ENCODE measurements at places on chromosomes 4 and X.

DNA sequence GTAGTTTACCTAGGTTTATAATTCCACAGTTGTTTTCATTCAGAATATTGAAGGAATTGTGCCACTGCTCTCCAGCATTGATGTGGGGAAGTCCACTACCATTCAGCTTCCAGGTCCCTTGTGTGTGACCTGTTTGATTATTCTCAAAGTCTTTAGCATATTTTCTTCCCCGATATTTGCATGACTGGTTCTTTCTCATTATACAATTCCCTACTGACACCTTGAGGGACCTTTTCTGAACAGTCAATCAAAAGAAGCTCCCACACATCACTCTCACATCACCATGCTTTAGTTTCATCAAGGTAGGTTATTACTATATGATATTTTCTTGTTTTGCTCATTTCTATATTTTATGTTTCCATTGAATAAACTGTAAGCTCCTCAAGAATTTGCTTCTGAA, 44.1 kb downstream of the SLC39A8 start:
- no peak for DNase-seq

DNA sequence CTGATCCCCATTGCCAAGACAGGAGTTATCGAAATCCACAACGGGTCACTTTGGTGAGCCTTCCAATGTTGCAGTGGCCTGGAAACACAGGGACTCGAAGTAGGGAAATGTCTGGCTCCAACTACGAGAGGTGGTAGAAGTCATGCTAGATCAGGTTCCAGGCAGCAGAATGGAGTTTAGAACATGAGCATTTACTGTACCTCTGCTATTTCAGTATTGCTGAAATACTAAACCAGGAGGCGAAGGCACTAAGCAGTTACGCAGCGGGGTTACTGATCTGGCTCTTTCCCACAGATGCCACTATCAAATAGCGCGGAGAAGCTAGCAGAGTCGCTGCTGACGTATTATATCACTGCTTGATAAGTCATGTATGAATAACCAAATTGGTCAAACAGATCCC, 56.3 kb downstream of the PTCHD1 start:
- DNase-seq, result no peak

- DNase-seq, result no peak
Measured at GRCh38 chr4:10013722-10014121, 7.6 kb downstream of the SLC2A9 start.

DNA sequence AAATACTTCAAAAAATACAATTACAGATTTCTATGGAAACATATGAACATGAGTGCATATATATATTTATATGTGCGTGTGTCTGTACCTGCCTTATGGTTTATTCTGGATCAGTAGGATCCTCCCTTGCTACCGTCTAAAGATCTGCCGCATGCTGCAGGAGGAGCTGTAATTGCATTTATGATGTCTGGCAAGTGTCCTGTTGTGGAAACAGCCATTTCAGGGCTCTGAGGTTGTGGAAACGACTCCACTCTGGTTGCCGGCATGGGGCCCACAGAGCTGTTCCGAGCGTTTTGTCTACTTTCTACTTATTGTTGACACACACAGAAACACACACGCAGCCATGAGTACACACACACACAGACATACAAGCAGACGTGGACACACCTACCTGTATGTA, 21.3 kb downstream of the CD99 start:
- DNase-seq, result no peak

GRCh38 chrX:97522307-97522706, 638.6 kb downstream of the RPA4 start:
- no peak for DNase-seq

- no peak for DNase-seq
Measured at GRCh38 chrX:131405497-131405896, 116.4 kb upstream of the IGSF1 start.

- DNase-seq, result no peak
Measured at GRCh38 chr4:108029731-108030130, 40.0 kb downstream of the HADH start.

- DNase-seq, result no peak
Measured at GRCh38 chr4:185468999-185469398, 2.5 kb downstream of the CCDC110 start.

GRCh38 chr4:185068837-185069236, 50.5 kb downstream of the HELT start:
- DNase-seq, result no peak

GRCh38 chr4:9800848-9801247, 19.4 kb downstream of the DRD5 start:
- no peak for DNase-seq

DNA sequence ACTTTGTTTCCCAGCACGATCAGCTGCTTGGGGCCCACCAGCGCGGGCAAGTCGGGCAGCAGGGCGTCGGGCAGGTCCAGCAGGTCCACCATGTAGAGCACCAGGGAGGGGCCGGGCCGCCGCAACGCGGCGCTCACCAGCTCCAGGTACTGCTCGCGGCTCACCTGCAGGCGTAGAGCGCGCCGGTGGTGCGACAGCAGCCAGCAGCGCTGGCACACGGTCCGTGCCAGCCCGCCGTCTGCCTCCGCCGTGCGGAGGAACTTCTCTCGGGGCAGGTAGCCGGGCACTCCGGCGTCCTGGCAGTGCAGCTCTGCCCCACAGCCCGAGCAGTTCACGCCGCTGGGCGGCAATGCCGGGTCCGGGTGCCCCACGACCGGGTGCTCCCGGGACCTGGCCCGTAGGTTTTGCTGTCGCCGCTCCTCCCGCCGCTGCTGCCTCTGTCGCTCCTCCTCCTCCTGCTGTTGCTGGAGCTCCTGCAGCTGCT, 527 bp downstream of the NOA1 start:
- DNase-seq, result no peak

GRCh38 chrX:130172127-130172845, 524 bp downstream of the RAB33A start:
- DNase-seq, result no peak

DNA sequence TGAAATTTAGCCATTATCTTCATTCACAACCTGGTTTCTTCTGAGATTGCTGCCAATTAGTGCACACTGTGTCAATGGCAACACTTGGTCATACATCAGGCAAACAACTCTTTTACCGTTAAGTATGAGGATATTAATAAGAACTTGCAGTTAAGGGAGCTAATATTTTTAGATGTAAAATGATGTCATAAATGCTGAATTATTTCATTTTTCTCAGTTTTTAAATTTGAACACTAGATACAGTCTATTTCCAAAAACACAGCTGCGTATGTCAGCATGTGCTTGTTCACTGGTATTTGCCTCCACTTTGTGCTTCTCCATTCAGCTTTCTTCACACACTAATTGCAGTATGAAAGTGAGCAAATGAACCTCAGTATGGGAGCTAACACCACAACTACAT, 1.6 kb downstream of the KLHL13 start:
- DNase-seq, result no peak

- no peak for DNase-seq
Measured at GRCh38 chr4:8041172-8041571, 101.5 kb upstream of the AFAP1 start.

GRCh38 chr4:9716093-9716492, 65.3 kb upstream of the DRD5 start:
- DNase-seq, result no peak

DNA sequence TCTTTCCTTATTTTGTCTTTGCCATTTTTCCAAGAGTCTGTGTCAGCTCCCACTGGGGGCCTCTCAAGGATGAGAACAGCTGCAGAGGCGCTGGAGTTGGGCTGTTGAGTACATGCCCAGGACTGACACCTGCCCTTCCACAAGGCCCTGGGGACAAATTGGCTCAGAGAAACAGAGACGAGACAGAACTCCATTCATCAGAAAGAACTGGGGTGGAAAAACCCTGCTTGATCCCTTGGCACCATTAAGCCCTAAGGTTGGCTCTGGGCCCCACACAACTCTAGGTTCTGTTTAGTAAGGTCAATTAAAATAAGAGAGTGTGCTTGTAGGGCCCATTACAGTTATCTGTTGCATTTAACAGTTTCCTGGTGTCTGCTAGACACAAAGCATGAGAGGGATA, 63.6 kb downstream of the DCX start:
- no peak for DNase-seq

DNA sequence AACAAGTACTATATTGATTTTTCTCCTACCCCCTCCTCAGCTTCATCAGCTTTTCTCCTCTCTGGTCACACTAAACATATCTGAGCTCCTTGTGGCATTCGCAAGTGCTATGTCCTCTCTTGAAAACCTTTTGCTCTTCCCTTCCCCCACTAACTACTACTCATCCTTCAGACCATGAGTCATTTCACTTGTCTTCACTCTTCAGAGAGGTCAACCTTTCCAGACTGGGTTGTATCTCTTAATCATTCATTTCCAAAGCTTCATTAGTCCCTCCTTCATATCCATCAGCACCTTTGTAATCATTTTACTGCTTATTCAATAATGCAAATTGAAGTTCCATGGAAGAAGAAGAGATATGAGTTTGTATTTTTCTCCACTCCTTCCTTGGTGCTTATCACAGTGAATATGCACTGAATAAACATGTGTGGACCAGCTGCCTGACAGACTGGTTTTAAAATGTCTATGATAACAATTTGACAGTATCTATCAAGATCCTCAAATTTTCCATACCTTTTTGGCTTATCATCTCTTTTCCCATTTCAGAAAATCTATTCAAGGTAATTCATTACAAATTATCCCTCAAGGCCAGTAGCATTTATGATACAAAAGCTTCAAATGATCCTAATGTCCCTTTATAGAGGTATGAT, 28.4 kb downstream of the DDX60L start:
- DNase-seq, result peak; percentile 35

GRCh38 chr4:186725469-186726425, 2.1 kb upstream of the FAT1 start:
- DNase-seq, result no peak

- peak; percentile 42 for DNase-seq
Measured at GRCh38 chr4:71130827-71131603, 137.6 kb downstream of the DCK start.

- DNase-seq, result no peak
Measured at GRCh38 chr4:131603705-131604104, 1545.4 kb upstream of the PCDH10 start.

- no peak for DNase-seq
Measured at GRCh38 chr4:180234730-180235129, 2008.5 kb upstream of the TENM3 start.

DNA sequence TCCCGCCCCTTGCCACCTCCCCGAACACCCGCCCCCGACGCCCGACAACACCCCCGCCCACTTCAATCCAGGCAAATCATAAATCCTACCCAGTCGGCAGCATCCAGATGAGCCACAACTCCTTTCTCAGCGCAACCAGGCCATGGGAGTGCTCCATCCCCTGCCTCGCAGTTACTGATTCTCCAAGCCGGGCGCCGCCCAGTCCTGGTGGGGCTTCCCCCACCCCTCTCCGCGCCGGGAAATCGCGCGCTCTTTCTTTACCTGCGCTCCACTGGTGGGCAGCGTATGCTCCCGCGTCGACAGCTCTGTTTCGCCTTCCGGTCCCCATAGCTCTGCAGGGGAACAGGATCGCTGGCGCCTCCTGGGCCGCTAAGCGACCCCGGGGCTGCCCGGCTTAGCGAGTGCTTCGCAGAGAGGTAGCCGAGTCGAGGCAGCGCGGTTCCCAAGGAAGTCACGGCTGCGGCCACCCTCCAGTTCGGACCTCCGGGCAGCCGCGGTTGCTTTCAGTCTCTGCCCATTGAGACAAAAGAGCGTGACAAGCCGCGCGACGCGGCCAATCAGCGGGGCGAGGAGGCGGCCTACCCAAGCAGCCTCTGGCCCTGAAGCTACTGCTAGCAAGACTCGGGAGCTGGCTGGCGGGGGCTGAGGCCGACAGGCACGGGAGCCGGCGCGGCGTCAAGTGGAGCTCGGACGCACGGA, 43.7 kb upstream of the TMSB15B start:
- DNase-seq, result no peak

GRCh38 chrX:109735202-109735744, 2.2 kb upstream of the ACSL4 start:
- DNase-seq, result no peak

GRCh38 chr4:70303090-70303489, 31.7 kb upstream of the CABS1 start:
- DNase-seq, result no peak

- DNase-seq, result no peak
Measured at GRCh38 chrX:40579900-40580536, 752 bp upstream of the ATP6AP2 start.

DNA sequence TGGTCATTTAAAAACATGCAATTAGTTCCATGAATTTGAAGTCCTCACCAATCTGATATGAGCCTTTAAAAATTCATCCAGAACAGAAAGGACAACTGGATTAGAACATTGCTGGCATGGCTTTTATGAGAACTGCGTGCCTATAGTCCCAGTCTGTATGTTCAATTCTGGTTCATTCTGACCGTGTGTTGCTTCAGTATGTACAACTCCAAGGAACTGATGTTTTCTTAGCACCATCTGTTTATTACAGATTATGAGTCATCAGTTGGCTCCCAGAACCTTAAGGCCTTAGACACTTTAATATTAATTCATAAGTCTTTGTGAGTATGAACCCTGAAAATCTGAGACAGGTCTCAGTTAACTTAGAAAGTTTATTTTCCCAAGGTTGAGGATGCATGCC, 115.0 kb downstream of the CEP44 start:
- DNase-seq, result peak; percentile 22

GRCh38 chr4:168715896-168716295, 219.0 kb downstream of the PALLD start:
- DNase-seq, result no peak

- DNase-seq, result no peak
Measured at GRCh38 chrX:68994135-68994890, 165.5 kb downstream of the EFNB1 start.

GRCh38 chr4:54626113-54626512, 31.6 kb upstream of the KIT start:
- DNase-seq, result no peak

DNA sequence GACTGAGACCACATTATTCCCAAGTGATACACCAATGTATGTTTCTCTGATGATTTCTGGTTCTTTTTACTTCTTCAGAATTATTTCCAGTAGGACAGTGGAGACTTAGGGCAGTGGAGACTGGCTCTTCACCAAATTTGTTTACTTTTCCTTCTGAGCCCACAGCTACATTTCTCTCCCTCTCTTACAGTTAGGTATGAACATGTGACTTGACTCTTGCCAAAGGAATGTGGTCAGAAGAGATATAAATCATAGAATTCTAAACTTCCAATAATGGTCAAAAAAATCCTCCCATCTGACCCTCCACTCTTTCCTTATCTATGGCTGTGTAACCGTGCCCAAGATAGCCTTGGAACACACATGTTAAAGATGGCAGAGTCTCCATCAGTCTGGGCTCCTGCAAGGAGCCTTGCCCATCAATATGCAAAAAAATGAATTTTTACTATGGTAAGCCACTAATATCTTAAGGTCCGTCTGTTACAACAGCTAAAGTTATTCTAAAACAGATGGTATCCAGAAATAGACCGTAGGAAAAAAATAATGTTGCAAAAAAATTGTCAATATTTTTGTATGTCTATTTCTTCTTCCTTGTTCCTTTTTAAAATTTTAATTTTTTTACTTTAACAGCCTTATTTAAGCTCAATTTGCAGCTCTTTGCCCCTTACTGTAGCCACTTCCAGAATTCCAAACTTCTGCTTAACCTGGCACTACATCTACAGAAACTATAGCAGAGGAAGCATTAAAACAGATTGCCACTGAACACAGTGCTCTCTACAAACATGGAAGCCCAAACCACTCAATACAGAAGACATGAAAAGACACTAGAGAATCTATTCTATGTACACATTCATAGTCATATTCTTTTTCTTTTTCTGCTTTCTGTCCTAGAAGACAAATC, 260.7 kb downstream of the COL25A1 start:
- DNase-seq, result peak; percentile 83
